ENCODE measurements at places on chromosomes 2 and 18.

- no peak for DNase-seq
Measured at GRCh38 chr2:6665093-6666045, 200.3 kb downstream of the CMPK2 start.

GRCh38 chr2:28395334-28396061 is 2.8 kb downstream of the FOSL2 start:
- peak; percentile 72 for DNase-seq

DNA sequence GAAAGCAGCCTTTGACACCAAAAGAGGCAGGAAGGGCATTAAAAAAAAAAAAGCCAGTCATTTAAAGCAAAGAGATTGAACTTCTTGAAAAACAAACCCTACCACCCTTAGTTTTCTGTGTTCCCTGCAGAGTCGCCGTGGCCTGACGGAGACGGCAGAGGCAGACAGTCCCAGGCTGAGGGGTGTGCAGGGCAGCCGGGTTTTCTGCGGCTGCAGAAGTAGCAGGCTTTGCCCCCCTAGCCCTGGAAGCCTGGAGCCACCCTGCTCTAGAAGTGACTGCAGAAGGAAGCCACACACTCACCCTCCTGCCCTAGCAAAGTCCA is 2.8 kb downstream of the INPP5D start:
- DNase-seq: no peak

DNA sequence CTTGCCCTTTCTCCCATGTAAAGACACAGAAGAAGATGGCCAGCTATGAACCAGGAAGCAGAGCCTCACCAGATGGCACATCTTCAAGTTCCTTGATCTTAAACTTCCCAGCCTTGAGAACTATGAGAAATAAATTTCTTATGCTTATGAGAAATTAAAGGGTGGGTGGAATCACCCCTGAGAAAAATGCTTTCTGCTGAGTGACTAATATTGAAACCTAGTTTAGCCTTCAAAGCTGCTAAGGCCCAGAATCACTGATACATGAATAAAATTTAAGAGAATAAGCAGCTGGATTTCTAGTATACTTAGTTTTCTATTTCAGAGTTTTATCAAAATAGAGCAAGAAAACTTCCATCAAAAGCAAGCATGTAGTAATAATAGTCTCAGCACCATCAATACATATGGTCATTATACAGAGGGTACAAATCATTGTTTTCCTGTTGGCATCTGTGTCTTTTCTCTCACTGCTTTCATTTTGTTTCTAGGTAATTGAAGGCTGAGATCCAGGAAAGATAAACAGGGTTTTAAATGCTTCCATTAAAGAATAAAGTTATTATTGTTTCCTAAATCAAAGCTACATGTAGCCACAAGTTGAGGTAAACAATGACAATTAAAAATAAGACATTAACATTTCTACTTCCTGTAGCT is 53.3 kb upstream of the COL5A2 start:
- no peak for DNase-seq

DNA sequence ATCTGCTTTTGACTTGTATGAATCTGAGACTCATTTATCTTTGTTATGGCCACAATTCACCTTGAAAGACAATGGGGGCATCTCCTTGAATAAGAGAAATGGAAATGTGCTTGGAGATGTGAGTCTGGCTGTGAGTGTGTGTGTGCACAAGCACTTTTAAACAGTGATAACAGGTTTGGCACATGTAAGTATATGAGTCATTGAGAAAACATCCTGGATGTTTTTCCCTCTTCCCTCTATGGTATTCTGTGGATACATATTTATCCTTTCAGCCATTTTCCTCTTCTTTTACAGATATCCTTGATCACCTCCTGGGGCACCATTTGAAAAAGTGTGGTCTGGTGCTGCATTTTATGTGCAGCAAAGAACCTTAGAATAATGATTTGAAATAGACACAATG is 317.3 kb upstream of the THUMPD2 start:
- DNase-seq: peak; percentile 78

- DNase-seq: no peak
Measured at GRCh38 chr2:67463810-67464209, 66.7 kb downstream of the ETAA1 start.

GRCh38 chr18:24270937-24271380 is 126.7 kb downstream of the OSBPL1A start:
- DNase-seq: peak; percentile 55

DNA sequence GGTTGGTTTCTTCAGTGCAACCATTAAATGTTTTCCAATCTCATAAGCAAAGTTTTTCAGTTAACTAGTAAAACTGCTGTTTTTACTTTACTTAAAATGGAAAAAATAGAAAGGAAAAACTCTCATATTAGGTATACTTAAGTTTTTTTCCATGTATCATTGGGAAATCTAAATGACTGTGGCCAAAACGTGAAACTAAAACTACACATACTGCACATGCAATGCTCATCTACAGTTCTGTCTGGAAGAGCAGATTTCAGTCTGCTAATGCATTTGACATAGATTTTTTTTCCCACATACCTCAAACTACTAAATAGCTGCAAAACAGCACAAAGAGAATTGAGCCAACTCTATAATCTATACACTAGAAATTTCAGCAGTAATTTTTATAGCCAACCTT is 62.6 kb downstream of the COL5A2 start:
- no peak for DNase-seq

DNA sequence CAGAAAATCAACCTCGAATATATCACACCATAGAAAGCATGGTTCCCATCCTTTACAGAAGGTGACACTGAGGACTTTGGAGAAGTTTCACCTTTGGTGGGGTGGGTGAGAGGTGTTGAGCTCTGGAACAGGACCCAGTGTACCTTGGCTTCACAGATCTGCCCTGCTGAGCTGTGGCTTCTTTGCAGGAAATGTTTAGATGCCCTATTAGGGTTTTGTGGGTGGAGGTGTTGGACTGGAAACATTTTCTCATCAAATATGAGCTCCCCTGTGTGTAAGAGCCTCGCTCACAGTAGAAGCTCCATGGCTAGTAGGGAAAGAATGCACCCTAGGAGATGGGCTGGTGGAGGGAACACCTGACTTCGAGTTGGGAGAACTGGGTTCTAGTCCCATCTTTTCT is 55.6 kb downstream of the RPL37A start:
- no peak for DNase-seq

DNA sequence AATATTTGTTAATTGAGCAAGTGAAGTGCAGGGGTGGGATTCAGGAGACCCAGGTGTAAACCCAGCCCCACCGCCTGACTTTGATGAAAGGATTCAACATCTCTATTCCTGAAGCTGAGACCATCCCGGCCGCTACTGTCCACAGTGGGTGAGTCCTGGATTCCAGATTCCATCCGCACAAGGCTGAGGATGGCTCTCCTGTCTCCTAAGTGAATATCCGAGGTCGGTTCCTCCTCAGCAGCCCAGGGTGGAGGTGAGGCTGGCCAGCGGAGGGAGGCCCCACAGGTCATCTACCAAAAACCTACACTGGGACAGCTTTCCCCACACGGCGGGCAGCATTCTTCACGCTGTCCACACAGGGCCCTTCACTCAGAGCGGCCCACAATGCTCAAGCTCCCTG is 57.6 kb downstream of the ACKR3 start:
- no peak for DNase-seq

- DNase-seq: no peak
Measured at GRCh38 chr2:45275242-45275805, 266.1 kb upstream of the SIX2 start.

DNA sequence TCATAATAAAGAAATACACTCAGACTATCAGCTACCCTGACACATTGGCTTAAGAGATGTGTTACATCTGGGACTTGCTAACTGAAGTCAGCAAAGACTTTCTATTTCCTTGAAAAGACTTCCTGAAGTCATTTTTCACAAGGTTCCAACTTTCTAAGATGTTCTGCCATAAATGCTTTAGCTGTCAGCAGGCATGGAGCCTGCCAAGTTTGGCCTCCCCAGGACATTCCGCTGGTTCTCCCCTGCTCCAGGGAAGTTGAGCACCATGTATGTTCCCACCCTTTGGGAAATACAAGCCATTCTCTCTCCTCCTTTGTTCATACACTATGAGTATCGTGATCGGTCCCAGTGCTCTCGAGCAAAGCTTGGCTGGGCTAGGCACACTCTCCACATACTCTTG is 202.7 kb upstream of the CCDC68 start:
- DNase-seq: no peak

GRCh38 chr2:232658217-232658785 is 24.9 kb downstream of the EFHD1 start:
- DNase-seq: peak; percentile 4

DNA sequence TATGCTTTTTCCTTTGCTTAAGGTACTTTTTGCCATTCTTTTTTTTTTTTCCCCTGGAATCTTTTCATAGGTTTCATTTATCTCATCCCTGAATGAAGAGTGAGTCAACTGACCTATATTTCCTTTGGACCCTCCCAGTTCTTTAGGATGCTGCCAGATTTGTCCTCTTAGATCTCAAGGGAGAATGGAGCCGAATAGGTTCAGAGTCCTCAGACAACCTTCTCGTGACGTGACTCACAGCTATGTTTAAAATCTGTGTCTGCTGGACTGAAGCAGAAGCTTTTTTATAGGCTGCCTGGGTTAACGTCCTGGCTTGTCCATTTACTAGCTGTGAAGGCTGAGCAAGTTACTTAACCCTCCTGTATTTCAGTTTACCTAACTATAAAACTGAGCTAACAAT is 358.6 kb downstream of the DLGAP1 start:
- DNase-seq: peak; percentile 79

GRCh38 chr2:219521066-219521880 is 7.0 kb downstream of the ASIC4 start:
- DNase-seq: peak; percentile 42

DNA sequence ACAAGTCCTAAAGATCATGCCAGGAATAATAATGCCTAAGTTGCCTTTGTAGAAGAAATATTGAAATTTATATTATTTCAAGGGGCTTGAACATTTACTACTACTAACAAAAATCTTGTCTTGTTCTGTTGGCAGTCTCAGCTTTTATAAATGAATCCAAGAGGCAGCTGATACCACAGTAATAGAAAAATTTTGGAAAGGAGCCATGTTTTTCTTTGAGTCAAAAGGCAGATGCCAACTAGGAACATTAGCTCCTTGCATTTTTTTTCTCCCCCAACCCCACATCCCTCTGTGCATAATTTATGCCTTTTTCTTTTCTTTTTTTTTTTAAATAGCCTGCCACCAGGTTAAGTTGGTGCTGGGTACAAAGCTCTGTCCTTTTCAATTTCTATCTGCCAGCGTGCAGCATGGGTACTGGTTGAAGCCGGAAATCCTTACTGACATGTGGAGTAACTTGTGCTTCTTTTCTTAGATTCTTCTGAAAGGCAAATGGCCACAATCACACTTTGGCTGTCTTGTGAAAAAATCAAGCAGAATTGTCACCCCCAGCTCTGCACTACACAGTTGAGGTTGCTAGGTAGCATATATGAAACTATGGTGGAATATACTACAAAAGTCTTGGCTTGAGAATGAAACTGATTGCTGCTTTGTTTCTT is 98.8 kb downstream of the RHBDD1 start:
- no peak for DNase-seq

- no peak for DNase-seq
Measured at GRCh38 chr2:8271461-8271860, 410.4 kb upstream of the ID2 start.

- DNase-seq: no peak
Measured at GRCh38 chr2:108171657-108172056, 68.1 kb upstream of the SULT1C3 start.

DNA sequence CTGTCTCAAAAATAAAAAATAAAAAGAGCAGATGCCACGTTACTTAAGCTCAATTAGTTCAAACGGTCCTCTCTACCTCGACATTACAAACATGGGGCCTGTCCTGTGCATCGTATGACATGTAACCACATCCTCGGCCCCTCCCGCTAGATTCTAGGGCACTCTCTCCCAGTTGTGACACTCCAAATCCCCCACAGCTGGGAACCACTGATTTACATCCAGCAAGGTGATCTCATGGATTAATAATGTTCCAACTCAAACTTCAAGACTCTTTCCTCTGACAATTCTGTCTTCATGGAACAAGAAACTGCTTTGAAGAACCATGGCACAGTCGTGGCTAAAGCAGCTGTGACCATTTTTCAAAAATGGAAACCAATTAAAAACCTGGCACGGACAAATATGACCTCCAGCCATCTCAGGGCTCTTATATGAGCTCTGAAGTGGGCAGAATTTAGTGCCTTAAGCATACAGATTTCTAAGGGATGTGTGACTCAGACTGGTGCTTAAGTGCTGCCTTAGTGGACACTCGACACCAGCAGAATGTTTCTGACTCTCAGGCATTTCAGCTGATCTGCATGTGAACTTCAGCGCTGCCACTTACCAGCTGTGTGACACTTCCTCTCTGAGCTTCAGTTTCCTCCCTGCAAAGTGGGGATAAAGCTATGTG is 31.7 kb upstream of the ASAP2 start:
- DNase-seq: peak; percentile 81

DNA sequence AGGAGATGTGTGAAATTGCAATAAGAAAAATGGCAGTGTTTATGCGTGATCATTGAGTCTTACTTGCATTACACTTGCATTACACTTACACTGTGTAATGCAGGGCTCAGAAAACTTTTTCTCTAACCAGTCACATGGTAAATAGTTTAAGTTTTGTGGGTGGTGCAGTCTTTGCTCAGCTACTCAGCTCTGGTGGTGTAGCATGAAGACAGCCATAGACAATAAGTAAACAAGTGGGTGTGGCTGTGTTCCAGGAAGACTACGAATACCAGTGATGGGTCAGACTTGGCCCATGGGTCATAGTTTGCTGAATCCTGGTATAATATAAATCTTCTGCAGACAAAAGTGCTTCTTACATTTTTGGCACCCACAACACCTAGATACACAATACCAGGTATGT is 115.6 kb upstream of the CYP1B1 start:
- DNase-seq: peak; percentile 30

- no peak for DNase-seq
Measured at GRCh38 chr2:210660-211059, 53.2 kb downstream of the SH3YL1 start.

GRCh38 chr18:44726059-44726421 is 45.4 kb downstream of the SETBP1 start:
- no peak for DNase-seq

GRCh38 chr18:34661464-34662087 is 48.5 kb upstream of the DTNA start:
- DNase-seq: peak; percentile 54

- DNase-seq: peak; percentile 63
Measured at GRCh38 chr18:25350489-25351251, 1.3 kb downstream of the ZNF521 start.

- no peak for DNase-seq
Measured at GRCh38 chr2:166520604-166521003, 26.6 kb upstream of the SCN7A start.

GRCh38 chr18:63837590-63837989 is 49.9 kb upstream of the SERPINB2 start:
- DNase-seq: no peak

DNA sequence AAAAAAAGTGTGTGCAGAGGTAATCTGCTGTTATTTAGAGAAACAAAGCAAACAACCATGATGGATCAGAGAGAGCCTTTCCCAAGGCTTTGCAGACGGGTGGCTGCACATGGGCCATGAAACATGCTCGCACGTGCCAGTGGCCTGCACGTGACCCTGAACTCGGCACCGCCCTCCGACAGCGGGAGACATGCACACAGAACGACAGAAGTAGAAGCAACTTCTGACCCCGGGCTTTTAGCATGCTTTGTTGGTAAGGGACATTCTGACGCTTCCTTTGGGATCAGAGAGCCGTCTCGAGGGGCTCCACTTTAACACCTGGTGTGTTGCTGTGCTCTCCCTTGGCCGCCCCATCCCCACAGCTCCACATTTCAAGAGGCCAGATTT is 112.5 kb downstream of the KCNF1 start:
- DNase-seq: peak; percentile 10

- no peak for DNase-seq
Measured at GRCh38 chr18:9281780-9282179, 52.8 kb upstream of the TWSG1 start.

GRCh38 chr2:54553775-54554174 is 97.6 kb downstream of the SPTBN1 start:
- DNase-seq: no peak

- DNase-seq: no peak
Measured at GRCh38 chr2:167048829-167049228, 160.5 kb downstream of the XIRP2 start.

Measured in fibroblast of skin of right quadriceps (primary cell).